CD4-positive, alpha-beta T cell treated with Interferon gamma for 1 hour (primary cell): ENCODE measurements at places on chromosomes 16 and 17.

GRCh38 chr17:29076722-29077121 is 33.8 kb downstream of the PIPOX start:
- no peak for DNase-seq

GRCh38 chr17:12074346-12074745 is 53.7 kb downstream of the MAP2K4 start:
- DNase-seq: no peak

GRCh38 chr16:17439580-17439979 is 31.2 kb downstream of the XYLT1 start:
- DNase-seq: no peak

DNA sequence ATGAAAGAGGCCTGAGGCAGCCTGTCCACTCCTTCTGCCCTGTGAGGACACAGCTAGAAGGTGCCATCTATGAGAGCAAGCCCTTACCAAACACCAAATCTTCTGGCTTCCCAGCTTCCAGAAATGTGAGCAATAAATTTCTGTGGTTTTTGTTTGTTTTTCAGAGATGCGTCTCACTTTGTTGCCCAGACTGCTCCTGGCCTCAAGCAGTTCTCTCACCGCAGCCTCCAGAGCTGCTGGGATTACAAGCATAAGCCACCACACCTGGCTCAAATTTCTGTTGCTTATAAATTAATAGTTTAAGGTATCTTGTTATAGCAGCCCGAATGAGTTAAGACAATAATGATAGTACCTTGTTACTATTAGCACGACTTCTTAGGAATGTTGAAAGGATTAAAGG is 12.5 kb upstream of the SLC16A11 start:
- DNase-seq: no peak

- DNase-seq: no peak
These were observed 345.8 kb upstream of the CDH5 start for GRCh38 chr16:66020642-66021041.
